ENCODE measurements at places on chromosomes 11 and 22. TPM values are rescaled to one million over a fixed set of nuclear protein-coding genes. Genes with fewer than 3 reads are reported as not detected.

GRCh38 chr11:12386745-12387144 lies 9.4 kb downstream of the PARVA start:
- peaks cover 11% of the 10 kb centered on the region for H3K4me1 ChIP-seq
- H3K27me3 ChIP-seq = peaks cover 6% of the 10 kb centered on the region
- DNase-seq = no peak
- H3K4me3 ChIP-seq = no peak overlapping the region
- H3K27ac ChIP-seq = no peak overlapping the region

The GLYAT gene
- total RNA-seq = not detected

DNA sequence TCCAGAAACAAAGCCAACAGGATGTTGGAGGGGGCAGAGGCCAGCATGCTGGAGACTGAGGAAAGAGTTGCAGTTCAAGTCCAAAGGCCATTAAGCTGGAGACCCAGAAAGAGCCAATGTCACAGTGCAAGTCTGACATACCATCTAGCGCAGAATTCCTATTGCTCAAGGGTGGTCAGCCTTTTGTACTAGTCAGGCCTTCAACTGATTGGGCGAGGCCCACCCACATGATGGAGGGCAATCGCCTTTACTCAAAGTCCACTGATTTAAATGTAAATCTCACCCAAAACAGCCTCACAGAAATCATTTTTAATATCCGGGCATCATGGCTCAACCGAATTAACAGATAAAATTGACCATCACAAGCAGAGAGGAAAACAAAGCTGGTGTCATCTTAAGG lies 113.9 kb downstream of the RCN1 start:
- DNase-seq = no peak
- no peak overlapping the region for H3K4me3 ChIP-seq
- no peaks in the 10 kb centered on the region for H3K27me3 ChIP-seq
- no peaks in the 10 kb centered on the region for H3K4me1 ChIP-seq

GRCh38 chr11:118581057-118581456 lies 8.8 kb downstream of the ARCN1 start:
- H3K27me3 ChIP-seq = no peaks in the 10 kb centered on the region
- H3K4me3 ChIP-seq = no peak overlapping the region
- DNase-seq = no peak
